CD4-positive, alpha-beta T cell treated with Interleukin-1 beta for 1 hour (primary cell): ENCODE measurements at places on chromosomes 1 and 21.

DNA sequence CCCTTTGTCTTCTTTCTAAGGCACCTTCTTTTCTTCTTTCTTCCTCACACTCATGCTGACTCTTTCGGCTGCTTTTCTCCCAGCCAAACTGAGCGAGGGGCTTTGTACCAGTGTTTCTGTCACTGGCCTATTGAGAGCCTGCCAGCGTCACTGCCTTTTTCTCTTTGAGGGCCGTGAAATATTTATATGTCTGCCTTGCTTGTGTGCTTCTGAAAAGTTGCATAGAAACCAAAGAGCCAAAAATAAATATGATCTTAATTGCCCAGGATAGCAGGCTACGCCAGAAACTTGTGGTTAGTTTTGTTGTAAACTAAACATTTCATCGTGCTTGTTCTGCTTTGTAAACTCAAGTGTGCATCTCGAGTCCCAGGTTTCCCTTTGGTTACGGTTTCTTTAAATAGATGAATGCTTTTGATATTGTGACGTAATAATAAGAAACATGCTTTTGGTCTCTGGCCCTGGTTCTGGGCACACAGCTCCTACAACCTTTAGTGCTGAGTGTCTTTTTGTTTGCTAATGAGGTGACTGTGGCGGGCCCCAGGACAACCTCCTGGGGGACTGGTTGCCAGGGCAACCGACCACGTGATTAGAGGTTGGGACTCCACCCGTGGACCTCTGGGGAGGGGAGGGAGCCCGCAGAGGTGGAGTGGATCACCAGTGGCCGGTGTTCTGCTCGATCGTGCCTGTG is 10.8 kb downstream of the SLC37A1 start:
- DNase-seq = peak; percentile 91

DNA sequence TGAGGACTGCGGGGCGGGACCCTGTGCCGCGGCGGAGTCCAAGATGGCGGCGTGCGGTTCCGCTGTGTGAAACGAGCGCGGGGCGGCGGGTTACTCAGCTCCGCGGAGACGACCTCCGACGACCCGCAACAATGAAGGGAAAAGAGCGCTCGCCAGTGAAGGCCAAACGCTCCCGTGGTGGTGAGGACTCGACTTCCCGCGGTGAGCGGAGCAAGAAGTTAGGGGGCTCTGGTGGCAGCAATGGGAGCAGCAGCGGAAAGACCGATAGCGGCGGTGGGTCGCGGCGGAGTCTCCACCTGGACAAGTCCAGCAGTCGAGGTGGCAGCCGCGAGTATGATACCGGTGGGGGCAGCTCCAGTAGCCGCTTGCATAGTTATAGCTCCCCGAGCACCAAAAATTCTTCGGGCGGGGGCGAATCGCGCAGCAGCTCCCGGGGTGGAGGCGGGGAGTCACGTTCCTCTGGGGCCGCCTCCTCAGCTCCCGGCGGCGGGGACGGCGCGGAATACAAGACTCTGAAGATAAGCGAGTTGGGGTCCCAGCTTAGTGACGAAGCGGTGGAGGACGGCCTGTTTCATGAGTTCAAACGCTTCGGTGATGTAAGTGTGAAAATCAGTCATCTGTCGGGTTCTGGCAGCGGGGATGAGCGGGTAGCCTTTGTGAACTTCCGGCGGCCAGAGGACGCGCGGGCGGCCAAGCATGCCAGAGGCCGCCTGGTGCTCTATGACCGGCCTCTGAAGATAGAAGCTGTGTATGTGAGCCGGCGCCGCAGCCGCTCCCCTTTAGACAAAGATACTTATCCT is 430 bp downstream of the RBM15 start:
- DNase-seq = peak; percentile 58

DNA sequence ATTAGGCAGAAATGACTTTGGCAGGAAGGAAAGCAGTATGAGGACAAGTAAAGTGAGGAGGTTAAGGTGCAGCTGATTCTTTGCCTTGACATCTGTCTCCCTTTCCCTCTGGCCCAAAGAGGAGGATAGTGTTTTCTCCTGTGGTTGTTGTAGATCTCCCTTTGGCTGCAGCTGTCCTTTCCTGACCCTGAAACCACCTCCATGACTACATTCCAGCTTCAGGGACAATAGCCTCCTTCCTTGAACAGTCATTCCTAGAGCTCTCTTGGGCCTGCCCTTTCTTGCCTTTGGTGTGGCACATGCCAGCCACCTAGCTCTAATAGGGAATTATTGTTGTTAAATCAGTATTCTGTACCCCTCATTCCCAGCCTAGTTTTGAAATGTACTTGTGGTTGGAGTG is 6.2 kb downstream of the ZMYM1 start:
- DNase-seq = no peak

GRCh38 chr1:22123901-22124404 is 18.9 kb downstream of the WNT4 start:
- no peak for DNase-seq

GRCh38 chr1:115076384-115076915 is 12.9 kb downstream of the TSPAN2 start:
- DNase-seq = no peak

- DNase-seq = no peak
These were observed 3.1 kb downstream of the BACE2 start for GRCh38 chr21:41170859-41171609.

DNA sequence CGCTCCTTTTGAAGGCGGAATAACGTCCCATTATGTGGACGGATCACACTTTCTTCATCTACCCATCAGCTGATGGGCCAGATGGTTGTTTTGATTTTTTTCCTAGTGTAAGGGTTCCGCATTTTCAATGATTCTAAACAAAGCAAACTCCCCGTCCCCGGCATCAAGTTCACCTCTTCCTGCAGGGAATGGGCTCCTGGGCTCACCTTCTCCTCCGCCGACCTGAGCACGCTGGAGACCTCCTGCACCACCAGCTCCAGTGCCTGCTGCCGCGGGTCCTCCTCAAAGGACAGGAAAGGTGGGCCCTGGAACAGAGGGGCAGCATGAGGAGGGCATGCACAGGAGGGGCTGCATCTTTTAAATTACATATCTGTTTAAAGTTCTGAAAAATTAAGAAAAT is 11.9 kb downstream of the C2CD2 start:
- DNase-seq = no peak

- peak; percentile 26 for DNase-seq
These were observed 62.4 kb downstream of the BACH1 start for GRCh38 chr21:29360799-29361765.

GRCh38 chr1:60173006-60173405 is 99.4 kb upstream of the C1orf87 start:
- DNase-seq = no peak

GRCh38 chr1:42689912-42690311 is 7.7 kb downstream of the YBX1 start:
- DNase-seq = no peak

DNA sequence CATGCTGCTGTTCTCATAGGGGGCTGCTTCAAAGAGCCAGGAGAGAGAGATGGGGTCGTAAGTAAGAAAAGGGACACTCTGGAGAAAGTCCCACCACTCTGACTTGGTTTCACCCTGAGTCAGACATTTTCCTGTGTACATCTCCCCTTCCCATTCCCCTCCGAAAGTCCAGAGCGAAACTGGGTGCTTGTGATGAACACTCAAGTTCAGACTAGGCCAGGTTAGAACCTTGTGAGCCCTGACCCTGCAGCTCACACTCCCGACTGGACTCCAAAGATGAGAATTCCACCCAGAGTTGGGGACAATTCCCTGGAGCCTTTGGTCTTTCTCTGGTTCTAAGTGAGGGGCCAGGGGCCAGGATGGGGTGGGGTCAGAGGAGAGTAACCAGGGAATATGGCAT is 139.5 kb downstream of the CNIH3 start:
- DNase-seq = no peak

DNA sequence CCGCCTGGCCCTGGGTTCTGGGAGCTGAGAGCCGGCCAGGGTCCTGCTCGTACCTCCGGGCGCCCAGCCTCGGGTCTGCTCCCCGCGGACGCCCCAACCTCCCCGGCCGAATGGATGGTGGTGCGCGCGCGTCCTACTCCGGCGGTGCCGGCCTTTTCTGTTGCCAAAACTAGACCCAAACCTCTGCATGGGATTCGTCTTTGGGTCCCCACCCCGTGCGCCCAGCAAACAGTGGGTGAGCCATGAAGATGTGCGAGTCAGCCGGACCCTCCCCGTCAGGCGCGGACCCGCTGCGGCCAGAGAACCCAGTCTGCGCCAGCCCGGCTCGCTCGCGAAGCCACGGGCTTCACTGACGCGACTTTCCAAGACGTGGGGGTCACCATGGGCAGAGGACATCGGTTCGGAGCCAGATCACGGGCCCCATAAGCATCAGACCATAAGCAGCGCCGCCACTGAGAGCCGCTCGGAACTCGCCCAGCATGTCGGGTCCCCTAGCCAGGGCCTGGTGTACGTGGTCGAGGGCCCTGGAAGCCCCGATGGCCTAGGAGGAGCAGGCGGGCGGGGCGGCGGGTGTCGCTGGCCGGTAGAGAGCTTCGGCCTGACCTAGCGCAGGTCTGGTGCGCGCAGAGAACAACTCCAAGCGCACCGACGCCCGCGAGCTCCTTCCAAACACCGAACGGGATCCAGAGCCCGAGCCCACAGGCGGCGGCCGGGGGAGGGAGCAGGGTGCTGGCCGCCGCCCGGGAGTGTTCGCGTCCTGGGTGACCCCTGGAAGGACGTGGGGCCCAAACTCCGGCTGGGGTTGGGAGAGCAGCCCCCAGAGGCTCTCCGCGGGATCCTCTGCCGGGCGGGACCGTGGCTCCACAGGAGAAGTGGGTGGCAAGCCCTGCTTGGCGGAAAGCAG is 1.0 kb upstream of the TP73 start:
- no peak for DNase-seq

DNA sequence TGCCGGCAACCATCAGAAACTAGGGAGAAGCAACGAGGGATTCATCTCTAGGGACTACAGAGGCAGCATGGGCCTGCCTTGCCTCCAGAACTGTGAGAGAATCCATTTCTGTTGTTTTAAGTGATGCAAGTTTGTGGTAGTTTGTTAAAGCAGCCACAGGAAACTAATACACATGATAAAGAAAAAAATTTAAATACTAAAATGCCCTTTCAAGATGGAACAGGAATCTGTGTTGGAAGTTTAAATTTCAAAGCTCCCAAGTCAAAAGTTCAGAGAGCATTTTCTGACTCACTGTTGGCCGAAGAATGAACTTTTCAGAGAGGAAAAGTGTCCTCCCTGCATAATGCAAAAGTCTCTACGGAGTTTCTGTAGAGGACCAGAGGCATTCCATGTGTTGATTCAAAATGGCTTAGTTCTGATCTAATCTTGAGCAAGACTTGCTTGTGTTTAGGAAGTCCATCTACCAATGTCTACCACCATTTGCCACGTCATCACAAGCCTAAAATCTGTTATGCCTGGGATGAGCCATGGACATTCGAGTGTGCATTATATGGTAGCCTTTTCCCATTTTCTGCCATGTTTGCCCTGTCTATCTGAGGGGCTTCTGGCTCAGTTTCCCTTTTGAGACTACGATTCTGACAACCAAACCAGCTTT is 22.4 kb upstream of the ARHGAP29 start:
- no peak for DNase-seq

- DNase-seq = no peak
These were observed 5.2 kb downstream of the FAAH start for GRCh38 chr1:46399307-46399706.

DNA sequence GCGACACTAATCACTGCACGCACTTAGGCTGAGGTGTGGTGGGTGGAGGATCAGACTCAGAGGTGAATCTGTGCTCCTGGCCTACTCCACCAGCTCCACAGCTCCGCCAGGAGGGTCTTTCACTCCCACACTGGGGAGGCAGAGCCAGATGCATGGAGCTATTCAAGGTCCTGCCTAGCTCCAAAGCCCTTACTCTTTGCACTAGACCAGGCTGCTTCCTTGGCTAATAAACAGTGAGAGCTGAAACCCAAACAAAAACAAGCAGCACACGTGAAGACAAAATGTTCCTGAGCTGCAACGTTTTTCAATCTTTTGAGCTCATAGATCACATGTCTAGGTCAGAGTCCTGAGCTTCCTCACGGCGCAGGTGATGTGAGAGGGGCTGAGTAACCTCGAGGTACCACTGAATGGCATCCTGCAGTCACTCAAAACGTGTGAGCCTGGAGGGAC is 19.2 kb downstream of the CAPZB start:
- no peak for DNase-seq

DNA sequence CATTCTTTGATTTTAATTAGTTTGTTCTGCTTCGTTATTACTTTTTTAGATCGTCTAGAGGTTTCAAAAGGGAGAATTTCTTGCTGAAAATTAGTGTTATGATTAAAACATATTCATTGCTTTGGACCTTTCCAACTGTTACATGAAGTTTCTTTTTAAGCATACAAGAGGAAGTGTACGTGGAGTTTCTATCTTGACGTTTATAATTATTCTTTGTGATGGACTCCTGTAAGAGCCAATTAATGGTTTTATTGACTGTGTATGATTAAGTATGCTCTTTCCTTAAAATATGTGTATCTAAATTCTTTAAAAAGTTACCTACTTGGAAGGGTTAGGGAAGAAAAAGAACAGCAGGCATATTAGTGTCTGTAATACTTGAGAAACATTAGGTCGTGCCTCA is 37.8 kb downstream of the SPEN start:
- no peak for DNase-seq

DNA sequence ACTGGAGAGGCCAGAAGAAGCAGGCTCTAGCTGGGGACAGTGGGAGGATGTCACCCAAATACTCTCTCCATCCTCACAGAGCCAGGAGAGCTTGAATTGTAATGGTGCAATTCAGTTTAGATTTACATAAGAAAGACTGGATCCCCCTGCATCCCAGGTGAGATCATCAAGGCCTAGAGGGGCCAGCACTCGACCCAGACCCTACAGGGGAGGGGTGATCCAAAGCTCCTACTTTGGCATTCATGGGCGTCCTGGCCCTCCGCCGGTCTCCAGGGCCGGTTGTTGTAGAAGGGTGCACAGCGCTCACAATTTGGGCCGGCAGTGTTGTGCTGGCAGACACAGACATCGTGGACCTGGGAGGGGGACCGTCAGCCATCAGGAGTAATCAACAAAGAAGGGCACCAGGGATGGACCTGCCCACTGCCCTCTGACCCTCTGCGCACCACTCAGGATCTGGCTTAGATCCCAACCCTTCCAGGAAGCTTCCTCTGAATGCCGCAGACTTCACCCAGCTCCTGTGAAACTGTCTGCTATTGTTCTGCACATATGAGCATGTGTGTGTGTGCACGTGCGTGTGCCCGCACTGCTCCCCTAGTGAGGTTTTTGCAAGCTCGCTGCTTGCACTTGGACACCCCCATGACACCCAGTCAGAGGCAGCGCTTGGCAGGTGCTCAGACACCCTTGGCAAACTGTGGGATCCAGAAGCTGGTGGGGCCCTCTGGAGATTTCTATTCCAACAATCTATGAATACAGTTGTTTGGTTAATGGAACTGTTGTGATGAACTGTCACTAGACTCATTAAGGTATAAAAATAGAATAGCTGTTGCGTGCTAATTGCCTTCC is 21.6 kb downstream of the LAMB3 start:
- no peak for DNase-seq

- DNase-seq = no peak
These were observed at the start of gene PKP1 for GRCh38 chr1:201282931-201283829. Gene PKP1, plus strand, starts transcription at chr1:201283506. Its CDS starts 197 bp downstream, at chr1:201283703.

GRCh38 chr1:169588785-169589485 is 2.7 kb upstream of the F5 start:
- DNase-seq = no peak

GRCh38 chr1:203140743-203141520 is 13.4 kb downstream of the ADORA1 start:
- DNase-seq = no peak
